ENCODE measurements at places on chromosomes 5 and 9.

DNA sequence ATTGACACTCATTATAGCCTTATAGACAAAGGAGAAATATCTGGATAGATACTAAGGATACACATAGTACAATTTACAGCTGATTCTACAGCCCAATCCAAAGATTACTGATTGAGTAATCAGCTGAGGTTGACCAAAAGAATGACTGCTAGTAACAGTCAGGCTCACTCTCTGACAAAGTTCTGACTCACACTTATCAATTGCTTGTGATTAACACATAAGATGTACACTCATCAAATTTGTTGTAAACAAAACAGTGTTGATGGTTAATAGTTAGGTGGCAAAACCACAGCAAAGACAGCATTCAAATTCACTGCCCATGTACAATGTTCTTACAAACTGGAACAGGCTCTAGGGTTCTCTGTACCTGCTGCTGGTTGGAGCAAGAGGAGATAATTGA lies 422.7 kb downstream of the TLE1 start:
- no peak for DNase-seq

DNA sequence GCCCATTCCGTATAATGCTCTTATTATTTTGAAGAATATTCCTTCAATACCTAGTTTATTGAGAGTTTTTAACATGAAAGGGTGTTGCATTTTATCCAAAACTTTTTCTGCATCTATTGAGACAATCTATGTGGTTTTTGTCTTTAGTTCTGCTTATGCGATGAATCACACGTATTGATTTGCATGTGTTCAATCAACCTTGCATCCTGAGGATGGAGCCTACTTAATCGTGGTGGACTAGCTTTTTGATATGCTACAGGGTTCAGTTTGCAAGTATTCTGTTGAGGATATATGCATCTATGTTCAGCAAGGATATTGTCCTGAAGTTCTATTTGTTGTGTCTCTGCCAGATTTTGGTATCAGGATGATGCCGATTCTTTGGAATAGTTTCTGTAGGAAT lies 1070.3 kb upstream of the CDH18 start:
- DNase-seq: no peak

DNA sequence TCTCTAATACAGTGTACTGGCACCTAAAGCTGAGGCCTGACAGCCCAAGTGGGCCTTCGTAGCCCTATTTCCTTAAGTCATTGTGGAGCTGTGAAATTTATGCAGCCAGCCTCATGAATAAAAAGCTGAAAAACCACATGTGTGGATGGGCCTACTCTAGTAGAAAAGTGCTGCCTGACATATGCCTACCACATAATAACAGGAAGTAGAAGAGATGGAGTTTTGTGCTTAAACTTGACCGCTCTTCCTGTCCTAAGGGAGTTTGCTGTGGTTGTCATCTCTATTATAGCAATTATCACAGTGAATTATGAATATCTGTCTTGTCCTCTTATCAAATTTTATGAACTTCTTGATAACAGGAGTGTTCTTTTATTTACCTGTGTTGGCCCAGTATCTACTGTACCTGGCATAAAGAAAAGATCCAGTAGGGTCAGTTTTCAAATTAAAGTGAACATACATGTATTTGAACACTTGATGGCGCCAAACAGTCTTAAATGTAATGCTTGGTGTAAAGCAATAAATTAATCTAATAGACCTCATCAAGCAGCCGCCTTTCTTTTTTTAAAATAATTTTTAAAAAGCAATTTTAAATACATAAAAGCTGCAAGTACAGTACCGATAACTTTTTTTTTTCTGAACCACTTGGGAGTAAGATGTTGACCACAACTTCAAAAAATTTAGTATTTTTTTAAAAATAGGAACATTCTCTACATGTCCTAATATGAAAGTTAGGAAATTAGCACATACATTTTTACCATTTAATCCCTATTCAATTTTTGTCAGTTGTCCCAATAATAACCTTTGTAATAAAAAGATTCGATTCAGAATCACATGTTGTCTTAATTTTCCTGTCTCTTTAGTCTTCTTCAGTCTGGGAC lies 51.0 kb downstream of the FKTN start:
- peak; percentile 56 for DNase-seq

- no peak for DNase-seq
Measured at GRCh38 chr5:76294573-76294972, 108.5 kb upstream of the IQGAP2 start.

- DNase-seq: no peak
Measured at GRCh38 chr9:120252248-120252647, 327.7 kb downstream of the CDK5RAP2 start.

DNA sequence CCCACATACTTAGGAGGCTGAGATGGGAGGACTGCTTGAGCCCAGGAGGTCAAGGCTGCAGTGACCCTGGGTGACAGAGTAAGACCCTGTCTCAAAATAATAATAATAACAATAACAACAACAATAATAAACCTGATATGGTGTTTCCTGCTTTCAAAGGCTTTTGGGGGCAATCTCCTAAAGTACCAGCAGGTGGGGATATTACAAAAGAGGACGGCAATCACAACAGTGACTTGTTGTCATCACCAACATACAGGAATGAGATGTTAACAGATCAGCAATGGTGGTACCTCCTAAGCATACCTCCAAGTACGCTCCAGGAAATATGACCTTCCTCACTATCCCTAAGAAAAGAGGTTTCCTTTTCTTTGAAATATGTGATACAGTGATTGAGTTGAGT lies 91.1 kb upstream of the RNF180 start:
- peak; percentile 26 for DNase-seq

GRCh38 chr9:2494562-2494961 lies 127.0 kb upstream of the VLDLR start:
- no peak for DNase-seq

DNA sequence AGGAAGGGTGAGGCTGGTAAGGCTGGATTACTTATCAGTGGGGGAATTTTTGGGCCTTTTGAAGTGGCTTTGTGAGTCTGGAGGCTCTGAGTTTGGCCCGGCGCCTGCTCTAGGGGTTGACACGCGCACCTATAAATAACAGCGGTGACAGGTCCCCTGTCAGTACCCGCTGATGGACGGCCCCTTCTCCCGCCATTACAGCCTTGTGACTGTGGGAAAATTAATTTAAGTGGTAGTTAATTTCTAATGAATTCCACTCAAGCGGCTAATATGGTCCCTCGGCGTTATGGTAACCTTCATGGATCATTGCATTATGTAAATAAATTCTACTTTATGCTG lies 16.5 kb downstream of the MRPL36 start:
- DNase-seq: peak; percentile 43

- no peak for DNase-seq
Measured at GRCh38 chr5:162163663-162164062, 96.1 kb downstream of the GABRG2 start.

DNA sequence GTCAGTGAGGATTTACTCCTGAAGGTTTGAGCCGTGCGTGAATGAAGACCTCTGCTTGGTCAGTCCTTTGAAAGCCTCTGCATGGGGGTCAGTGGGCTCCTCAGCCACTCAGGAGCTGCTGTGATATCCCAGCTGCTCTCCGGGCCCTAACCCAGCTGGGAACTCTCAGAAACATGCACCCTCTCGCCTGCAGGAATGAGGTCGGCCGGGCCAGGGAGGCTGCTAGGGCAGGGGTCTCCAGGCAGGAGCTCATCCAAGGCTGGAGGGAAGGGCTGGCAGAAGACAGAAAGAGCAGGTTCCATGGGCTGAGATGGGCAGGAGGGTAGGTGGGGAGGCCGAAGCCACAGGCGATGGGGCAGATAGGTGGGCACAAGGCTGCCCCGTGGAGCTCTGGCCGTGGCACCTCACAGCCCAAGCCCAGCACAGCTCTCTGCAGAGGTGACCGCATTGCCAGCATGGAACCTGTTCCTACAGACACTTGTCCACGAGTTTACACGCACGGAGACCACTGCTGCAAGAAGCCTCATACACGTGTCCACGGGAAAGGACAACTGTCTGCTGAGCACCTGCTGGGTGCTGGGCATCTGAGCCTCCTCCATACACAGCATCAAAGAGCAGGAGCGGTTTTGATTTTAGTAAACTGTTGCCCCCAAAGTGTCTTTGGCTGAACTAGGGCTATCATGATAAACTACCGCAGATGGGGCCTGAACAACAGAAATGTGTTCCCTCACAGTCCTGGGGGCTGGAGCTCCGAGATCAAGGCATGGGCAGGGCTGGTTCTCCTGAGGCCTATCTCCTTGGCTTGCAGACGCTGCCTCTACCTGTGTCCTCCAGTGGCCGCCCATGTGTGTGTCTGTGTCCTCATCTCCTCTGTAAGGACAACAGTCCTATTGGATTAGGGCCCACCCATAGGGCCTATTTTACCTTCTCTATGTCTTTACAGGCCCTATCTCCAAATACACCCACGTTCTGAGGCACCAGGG lies 85.2 kb upstream of the ADAMTS2 start:
- no peak for DNase-seq

Data from LoVo (cell line).